ENCODE measurements at places on chromosomes 12 and 14.

- no peak overlapping the region for H3K4me3 ChIP-seq
- no peak for DNase-seq
- H3K27me3 ChIP-seq: peaks cover 38% of the 10 kb centered on the region
Measured at GRCh38 chr12:3723916-3724805, 28.7 kb downstream of the CRACR2A start.

- H3K4me3 ChIP-seq: no peak overlapping the region
- no peak for DNase-seq
- H3K27me3 ChIP-seq: no peaks in the 10 kb centered on the region
- H3K4me1 ChIP-seq: no peaks in the 10 kb centered on the region
- H3K27ac ChIP-seq: no peak overlapping the region
Measured at GRCh38 chr14:42299692-42300091, 693.0 kb downstream of the LRFN5 start.

GRCh38 chr12:78324234-78324633 is 493.5 kb downstream of the NAV3 start:
- no peaks in the 10 kb centered on the region for H3K4me1 ChIP-seq
- H3K36me3 ChIP-seq: no peaks in the 10 kb centered on the region
- no peak for DNase-seq
- no peaks in the 10 kb centered on the region for H3K27me3 ChIP-seq

GRCh38 chr12:88472248-88472647 is 108.0 kb downstream of the KITLG start:
- peak overlapping the region; percentile 64 for H3K27ac ChIP-seq
- peaks cover 13% of the 10 kb centered on the region for H3K4me1 ChIP-seq
- no peaks in the 10 kb centered on the region for H3K27me3 ChIP-seq
